Peyer's patch (tissue), 4 donors: ENCODE measurements at places on chromosomes 5 and 9. TPM values are rescaled to one million over a fixed set of nuclear protein-coding genes. Genes with fewer than 3 reads are reported as not detected.

Gene ZDHHC21
- total RNA-seq, result 39.4 TPM

Gene OR1J2
- total RNA-seq, result not detected

Gene ARID3C
- total RNA-seq, result not detected

Gene OBP2B
- total RNA-seq, result not detected

Gene PLCXD3
- total RNA-seq, result 1.2 TPM

Gene MEGF10
- 2.5 TPM for total RNA-seq

DNA sequence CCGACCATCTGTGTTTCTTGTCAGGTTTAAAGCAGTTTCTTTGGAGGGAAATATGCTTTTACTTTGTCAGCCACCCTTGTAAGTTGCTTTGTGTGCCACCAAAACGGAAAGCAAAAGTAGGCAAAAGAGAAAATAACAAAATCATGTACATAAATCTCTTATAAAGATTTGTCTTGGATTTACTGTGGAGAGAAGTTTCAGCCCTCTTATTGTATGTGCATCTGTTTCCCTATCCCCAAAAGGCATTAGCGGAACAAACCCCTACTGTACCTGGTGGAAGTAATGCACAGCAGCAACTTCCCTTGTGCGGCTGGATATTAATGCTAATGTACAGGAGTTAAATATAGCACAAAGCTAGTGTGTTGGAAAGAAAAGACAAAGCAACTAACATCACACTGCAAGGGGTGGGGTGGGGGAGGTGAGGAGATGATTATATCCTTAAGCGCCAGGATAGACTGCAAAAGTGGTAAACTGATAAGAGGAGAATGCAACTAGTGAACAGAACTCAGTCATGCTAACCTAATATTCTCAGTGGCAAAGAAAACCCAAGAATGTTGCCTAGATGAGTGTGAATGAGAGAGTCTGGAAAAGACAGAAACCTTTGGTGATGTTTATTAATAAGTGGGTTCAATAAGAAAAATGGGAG is 396.5 kb upstream of the MEF2C start:
- DNase-seq, result no peak

DNA sequence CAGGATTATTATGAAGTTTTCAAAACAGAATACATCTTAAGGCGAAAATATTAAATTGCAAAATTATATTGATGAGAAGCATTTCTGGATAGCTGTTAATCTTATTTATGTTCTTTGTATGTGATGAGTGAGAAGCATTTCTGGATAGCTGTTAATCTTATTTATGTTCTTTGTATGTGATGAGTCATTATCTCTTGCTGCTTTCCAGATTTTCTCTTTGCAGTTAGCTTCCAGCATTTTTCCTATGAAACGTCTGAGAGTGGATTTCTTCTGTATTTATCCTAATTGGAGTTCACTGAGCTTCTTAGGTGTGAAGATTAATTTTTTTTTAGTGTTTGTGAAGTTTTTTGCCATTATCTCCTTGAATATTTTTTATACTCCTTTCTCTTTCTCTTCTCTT is 8.2 kb downstream of the TMEM232 start:
- no peak for DNase-seq

GRCh38 chr5:15992918-15993317 is 186.7 kb downstream of the MARCHF11 start:
- DNase-seq, result no peak

DNA sequence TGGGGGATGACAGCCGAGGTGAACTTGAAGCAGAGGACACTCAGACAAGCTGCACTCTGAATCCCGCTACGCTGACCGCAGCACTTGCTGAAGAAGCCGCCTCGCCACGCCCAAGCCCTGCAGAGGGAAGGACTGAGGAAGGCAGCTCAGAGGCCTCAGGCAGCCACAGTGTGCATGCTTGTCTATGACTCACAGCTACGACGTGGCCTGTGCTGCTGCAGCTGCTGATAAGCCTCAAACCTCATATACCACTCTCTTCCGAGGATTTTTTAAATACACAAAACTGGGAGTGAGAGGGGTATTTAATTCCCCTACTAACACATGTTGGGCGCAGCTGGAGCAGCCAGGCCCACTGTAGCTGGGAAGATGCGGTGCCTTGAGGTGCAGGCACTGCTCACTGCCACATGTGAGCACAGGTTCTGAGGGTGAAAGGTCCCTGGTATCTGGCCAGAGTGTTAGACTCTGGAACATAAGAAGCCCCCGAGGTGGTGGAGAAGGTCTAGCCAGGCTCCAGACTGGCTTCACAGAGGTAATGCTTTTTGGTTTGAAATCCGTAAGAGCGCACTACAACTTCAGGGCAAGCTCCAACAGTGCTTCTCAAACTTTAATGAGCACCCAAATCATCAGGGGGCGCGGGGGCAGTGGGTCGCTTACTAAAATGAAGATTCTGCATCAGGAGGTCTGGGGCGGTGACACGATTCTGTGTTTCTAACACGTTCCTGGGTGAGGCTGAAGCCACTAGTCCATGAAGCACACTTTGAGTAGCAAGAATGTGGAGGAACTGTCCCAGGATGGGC is 196.8 kb downstream of the AUH start:
- peak; percentile 72 for DNase-seq

- DNase-seq, result no peak
Observed at GRCh38 chr5:150258130-150258529, 31.4 kb downstream of the CAMK2A start.

- no peak for DNase-seq
Observed at GRCh38 chr5:14114615-14115251, 28.4 kb upstream of the TRIO start.

- DNase-seq, result no peak
Observed at GRCh38 chr9:1048811-1049210, 1.3 kb upstream of the DMRT2 start.

GRCh38 chr9:109487247-109487646 is 10.9 kb downstream of the PTPN3 start:
- no peak for DNase-seq

GRCh38 chr5:68331192-68332079 is 115.9 kb downstream of the PIK3R1 start:
- DNase-seq, result no peak

- no peak for DNase-seq
Observed at GRCh38 chr5:4225741-4226140, 630.1 kb downstream of the IRX1 start.

DNA sequence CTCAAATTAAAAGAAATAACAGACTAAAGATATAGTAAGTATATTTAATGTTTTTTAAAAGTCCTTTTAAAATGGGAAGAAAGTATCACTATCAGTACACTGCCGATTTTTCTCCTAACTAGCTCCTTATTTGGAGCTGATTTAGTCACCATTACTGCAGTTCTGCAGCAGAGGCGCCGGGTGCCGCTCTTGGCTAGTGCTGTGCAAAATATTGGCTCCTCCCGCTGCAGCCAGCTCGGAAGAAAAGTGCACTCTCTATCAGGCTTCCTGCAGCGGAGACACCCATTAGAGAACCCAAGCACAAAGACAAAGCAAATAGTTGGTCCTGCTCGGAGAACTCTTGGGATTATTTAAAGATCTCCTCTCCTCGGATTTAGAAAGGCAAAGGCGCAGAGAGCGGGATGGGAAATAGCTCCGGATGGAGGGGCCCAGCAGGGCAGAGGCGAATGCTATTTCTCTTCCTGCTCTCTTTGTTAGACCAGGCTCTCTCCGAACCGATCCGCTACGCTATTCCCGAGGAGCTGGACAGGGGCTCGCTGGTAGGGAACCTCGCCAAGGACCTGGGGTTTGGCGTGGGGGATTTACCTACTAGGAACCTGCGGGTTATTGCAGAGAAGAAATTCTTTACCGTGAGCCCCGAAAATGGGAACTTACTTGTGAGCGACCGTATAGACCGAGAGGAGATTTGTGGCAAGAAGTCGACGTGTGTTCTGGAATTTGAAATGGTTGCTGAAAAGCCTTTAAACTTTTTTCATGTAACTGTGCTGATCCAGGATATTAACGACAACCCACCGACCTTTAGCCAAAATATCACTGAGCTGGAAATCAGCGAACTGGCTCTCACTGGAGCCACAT is at the start of gene PCDHGB3:
TSS of gene PCDHGB3 (plus strand) at position 249 of the 855 bp plus-strand sequence. CDS start at position 402, 153 bp downstream.
- no peak for DNase-seq

GRCh38 chr9:4573176-4573575 is 82.9 kb downstream of the SLC1A1 start:
- DNase-seq, result no peak

DNA sequence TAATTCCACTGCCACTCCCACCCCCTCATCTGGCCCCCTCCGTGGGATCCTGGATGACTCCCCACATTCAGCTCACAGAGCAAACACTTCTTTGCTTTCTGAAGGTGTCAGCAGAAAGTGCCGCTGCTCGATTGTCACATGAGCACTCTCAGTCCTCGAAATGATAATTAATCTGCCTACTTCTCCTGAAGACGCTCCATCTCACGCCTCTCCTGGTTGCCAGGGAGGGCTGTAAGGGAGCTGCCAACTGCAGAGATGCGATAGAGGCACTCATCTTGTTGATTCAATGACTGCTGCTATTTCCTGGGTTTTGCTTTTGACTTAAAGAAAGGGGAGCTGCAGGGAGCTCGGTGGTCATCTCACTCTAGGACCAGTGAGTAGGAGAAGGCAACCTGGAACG is 206.5 kb downstream of the DAB2IP start:
- DNase-seq, result no peak

DNA sequence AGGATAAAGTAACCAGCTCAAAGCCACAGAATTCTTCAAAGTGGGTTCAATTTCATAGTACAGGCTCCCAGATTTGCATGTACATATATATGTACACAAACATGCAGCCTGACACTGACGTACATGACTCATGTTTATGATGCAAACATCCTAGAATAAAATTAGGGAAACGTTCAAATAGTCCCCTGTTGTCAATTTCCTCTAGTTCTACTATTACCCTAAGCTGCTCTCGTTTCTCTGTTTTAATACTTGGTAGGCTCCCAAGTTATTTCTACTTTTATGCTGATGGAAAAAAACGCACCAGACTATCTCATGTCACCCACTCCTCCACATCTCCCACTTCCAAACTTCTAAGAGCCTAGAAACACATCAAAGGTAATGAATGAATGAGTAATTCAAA is 229.7 kb downstream of the EPB41L4A start:
- DNase-seq, result no peak

GRCh38 chr5:157267025-157267424 is 1.1 kb downstream of the CYFIP2 start:
- DNase-seq, result no peak

DNA sequence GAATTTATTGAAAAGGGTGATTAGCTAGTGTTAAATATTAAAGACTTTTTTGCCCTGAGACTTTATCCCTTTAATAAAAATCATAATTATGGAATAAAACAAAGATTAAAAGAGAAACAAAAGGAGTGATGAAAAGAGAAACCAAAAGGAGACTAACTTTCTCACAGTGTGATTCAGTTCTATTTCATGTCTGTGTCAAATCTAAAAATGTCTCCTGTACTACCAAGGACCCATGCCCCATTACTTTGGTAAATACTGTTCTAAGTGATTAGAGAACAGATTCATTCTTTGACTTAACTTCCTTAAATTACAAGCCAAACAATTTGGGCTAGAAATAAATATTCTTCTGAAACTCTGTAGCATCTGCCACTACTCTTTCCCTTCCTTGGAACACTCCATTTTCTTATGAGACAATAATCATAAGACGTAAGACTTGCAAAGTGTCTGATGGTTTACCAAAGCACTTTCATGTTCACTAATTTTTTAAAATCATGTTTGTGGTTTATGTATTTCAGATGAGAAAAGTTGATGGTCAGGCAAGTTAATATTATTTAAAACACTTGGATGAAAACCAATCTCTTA is 319.0 kb downstream of the EBF1 start:
- DNase-seq, result no peak

DNA sequence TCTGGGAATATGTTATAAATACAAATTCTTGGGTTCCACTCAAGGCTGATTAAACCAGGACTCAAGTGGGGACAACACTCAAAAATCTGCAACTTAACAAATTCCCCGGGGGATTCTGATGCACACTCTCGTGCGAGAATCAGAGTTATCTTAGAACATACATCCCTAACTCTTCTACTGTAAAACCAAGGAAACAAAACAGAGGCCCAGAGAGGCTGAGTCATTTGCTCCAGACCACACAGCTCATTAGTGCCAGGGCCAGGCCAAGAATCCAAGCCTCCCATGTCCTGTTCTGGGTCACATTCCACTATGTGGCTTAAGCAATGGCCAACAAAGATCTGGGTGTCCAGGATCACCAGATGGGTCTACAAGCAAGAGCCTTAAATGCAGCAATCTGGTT is 166.0 kb downstream of the ADAMTS12 start:
- DNase-seq, result no peak

DNA sequence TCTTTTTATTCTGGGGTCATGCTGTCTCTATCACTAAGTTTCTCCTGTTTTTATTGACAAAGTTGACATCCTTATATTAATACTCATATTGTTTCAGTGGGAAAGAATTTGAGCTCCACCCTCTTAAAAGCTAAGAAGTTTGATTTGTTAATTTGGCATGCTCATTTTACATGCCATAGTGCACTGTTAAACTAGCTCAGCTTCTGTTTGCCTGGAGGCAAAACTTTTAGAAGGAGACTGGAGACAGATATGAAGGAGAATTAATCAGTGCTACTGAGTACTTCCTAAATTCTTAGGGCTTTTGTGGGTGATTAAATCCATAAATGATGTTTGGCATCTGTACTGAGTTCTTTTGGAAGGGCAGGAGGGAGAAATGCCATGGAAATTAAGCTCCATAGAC is 138.9 kb downstream of the NTRK2 start:
- no peak for DNase-seq

GRCh38 chr5:33231214-33231710 is 209.5 kb upstream of the TARS1 start:
- DNase-seq, result no peak

- DNase-seq, result peak; percentile 80
Observed at GRCh38 chr5:111158105-111158744, 66.0 kb upstream of the CAMK4 start.

DNA sequence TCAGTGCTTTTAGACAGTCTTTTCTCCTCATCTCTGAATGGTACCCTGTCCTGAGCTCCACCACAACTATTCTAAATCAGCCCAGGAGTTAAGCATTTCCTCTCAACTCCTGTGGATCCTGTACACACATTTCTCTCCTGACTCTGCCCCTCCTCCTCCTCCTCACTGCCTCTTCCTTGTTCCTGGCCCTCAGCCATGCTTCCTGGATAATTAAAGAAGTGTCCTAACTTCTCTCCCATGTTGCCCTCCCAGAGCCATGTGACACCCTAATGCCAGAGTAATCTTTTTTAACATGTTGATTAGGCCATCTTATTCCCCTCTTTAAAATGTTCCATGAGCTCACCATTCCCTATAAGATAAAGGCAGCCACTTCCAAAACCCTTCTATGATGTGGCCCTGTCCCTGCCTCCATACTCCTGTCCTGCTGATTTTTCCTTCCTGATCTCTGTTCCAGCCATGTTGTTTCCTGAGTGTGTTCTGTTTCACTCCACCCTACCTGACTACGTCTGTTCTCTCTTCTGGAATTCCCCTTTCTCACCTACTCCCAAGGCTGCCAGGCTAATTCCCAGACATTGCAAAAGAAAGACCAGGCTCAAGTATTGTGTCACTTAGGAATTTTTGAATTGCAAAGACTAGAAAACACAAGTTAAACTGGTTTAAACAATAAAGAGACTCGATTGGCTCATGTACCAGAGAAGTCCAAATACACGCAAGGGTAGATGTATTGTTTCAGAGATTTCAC is 295.2 kb downstream of the MAST4 start:
- DNase-seq, result no peak
